ENCODE measurements at places on chromosomes 3 and 15. TPM values are rescaled to one million over a fixed set of nuclear protein-coding genes. Genes with fewer than 3 reads are reported as not detected.

MLF1 gene
- total RNA-seq, result 3.4 TPM

DYNLT2B gene
- total RNA-seq, result 12.3 TPM

GRCh38 chr15:89778861-89779260, 2.7 kb downstream of the MESP2 start:
- H3K4me3 ChIP-seq, result no peak overlapping the region
- H3K36me3 ChIP-seq, result no peaks in the 10 kb centered on the region
- no peak overlapping the region for H3K27ac ChIP-seq
- DNase-seq, result no peak
- H3K4me1 ChIP-seq, result peaks cover 11% of the 10 kb centered on the region

GRCh38 chr3:126529585-126530170, 5.7 kb downstream of the CHST13 start:
- H3K27ac ChIP-seq, result no peak overlapping the region
- H3K4me1 ChIP-seq, result no peaks in the 10 kb centered on the region
- no peaks in the 10 kb centered on the region for H3K36me3 ChIP-seq
- no peak for DNase-seq
- no peak overlapping the region for H3K4me3 ChIP-seq

- H3K27me3 ChIP-seq, result peaks cover 32% of the 10 kb centered on the region
- H3K4me3 ChIP-seq, result no peak overlapping the region
- DNase-seq, result no peak
- no peaks in the 10 kb centered on the region for H3K36me3 ChIP-seq
Measured at GRCh38 chr15:67303490-67304363, 49.1 kb downstream of the IQCH start.

DNA sequence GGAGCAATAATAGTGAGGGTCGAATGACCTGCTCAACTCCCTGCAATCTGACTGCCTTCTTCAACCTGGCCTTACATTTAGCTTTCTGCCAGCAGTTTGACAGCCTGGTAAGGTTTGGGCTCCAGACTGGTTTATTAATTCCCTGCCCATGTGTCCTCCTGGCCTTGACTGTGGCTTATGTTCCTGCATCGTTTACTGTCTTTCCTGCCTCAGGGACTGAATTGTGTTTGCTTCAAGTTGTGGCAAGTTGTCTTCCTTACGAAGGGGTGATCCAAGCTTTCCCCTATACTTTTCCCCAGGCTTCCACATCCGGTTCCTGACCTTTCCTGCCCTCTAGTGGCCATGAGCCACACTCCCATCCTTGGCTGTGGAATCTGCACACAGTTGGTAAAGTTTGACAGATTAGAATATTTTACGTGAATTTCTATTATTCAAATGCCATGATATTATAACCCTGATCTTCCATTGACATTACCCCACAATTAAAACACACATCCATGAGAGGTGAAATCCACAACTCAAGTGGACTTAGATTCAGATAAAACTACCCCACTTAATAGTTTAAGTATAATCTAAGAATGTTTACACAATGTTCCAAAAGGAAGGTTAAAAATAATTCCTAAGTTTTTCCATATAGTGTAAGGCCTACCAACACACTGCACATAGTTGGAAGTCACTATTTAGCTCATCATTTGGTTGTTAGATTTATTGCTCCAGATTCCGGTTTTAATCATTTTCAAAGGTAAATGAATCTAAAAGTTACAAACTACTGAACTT, 95.7 kb downstream of the NEDD4 start:
- H3K27ac ChIP-seq, result no peak overlapping the region
- peaks cover 11% of the 10 kb centered on the region for H3K4me1 ChIP-seq
- no peak overlapping the region for H3K4me3 ChIP-seq
- H3K36me3 ChIP-seq, result no peaks in the 10 kb centered on the region
- no peak for DNase-seq

A4GNT gene
- total RNA-seq, result not detected

DNA sequence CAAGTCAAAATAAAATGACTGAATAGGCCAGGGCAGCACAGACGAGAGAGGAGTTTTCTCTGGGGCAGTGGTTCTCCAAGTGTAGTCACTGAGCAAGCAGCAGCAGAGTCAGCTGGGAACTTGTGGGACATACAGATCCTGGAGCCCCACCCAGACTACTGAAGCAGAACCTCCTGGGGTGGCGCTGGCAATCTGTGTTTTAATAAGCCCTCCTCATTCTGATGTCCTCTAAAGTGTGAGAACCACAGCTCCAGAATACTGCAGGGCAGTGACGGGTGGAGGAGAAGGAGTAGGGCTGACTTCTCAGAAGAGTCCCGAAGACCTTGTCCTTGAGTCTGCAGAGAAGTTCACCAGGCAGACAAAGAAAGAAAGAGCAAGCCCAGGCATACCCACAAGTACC, 251.3 kb upstream of the HES1 start:
- no peak overlapping the region for H3K27ac ChIP-seq
- peaks cover 3% of the 10 kb centered on the region for H3K4me1 ChIP-seq
- H3K4me3 ChIP-seq, result no peak overlapping the region
- DNase-seq, result no peak
- peaks cover 1% of the 10 kb centered on the region for H3K27me3 ChIP-seq
- H3K36me3 ChIP-seq, result no peaks in the 10 kb centered on the region

GRCh38 chr15:70362886-70363285, 265.2 kb upstream of the TLE3 start:
- H3K27ac ChIP-seq, result no peak overlapping the region
- H3K36me3 ChIP-seq, result no peaks in the 10 kb centered on the region
- H3K27me3 ChIP-seq, result peaks cover 28% of the 10 kb centered on the region
- no peak overlapping the region for H3K4me3 ChIP-seq
- no peak for DNase-seq

DNA sequence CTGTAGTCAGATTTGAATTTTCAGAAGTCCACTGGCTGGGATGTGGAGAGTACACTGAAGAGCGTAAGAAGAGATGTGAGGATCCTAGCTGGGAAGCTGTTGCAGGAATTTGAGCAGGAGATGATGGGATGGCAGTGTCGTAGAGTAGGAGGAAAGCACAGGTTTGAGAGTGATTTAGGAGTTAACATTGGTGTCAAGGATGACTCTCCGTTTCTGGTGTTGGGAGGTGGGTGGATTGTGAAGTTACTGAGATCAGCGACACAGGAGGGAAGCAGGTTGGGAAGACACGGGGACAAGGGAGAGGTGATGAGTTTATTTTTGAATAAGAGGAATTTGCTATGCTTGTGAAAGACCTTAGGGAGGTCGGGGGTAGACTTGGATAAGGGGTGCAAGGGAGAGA, 434.2 kb upstream of the TPM1 start:
- no peaks in the 10 kb centered on the region for H3K36me3 ChIP-seq
- peaks cover 3% of the 10 kb centered on the region for H3K27me3 ChIP-seq
- DNase-seq, result no peak

NOX5 gene
- 0.21 TPM for total RNA-seq

GRCh38 chr3:195212749-195213375, 58.1 kb downstream of the XXYLT1 start:
- no peaks in the 10 kb centered on the region for H3K27me3 ChIP-seq
- H3K27ac ChIP-seq, result no peak overlapping the region
- no peaks in the 10 kb centered on the region for H3K36me3 ChIP-seq
- peaks cover 5% of the 10 kb centered on the region for H3K4me1 ChIP-seq

SLC30A4 gene
- total RNA-seq, result 0.74 TPM

C3orf49 gene
- total RNA-seq, result not detected

SLC6A20 gene
- not detected for total RNA-seq

GRCh38 chr15:65006876-65007275, 17.2 kb upstream of the SPG21 start:
- peaks cover 31% of the 10 kb centered on the region for H3K36me3 ChIP-seq
- no peak overlapping the region for H3K4me3 ChIP-seq
- no peaks in the 10 kb centered on the region for H3K27me3 ChIP-seq
- no peak overlapping the region for H3K27ac ChIP-seq
- H3K4me1 ChIP-seq, result no peaks in the 10 kb centered on the region

DNA sequence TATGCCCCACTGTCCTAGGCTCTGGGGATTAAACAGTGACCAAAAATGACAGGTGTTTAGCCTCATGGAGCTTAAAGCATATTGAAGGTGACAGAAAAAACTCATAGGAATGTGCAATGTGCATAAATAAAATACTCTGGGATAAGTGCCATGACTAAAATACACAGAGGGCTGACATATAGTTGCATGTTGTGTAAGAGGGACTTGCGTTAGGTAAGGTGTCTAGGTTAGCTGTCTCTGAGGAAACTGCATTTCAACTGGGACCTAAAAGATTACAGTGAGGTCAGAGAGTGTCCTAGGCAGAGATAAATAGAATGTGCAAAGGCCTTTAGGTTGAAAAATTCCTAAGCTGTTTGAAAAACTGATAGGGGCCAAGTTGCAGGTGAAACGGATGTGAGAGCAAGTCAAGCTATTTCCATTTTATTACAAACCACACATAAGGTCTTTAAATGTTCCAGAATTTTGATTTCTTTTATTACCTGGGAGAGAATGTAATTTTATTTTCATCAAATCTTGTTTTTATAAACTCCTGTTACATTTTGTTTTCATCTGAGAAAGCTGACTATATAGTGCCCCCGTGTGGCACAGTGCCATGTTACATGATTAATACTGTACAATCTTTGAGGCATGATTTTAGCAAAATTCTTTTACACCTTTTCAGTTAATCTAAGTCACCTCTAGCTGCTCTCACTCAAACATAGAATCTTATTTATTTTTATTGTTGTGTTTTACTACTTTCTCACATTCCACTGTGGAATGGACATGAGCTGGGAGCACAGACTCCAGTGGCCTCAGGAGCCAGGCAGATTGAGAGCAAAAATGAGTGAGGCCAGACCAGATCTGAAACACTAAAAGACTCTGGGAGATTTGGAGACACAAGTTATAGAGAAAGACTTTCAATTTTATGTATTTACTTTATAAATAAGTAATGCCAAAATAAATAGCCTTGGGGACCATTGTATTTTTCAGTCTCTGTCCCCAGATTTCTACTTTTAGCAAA, 259.6 kb upstream of the ZNF717 start:
- H3K4me3 ChIP-seq, result no peak overlapping the region
- H3K27me3 ChIP-seq, result no peaks in the 10 kb centered on the region
- no peak for DNase-seq
- no peaks in the 10 kb centered on the region for H3K4me1 ChIP-seq

GRCh38 chr3:177401375-177401774, 204.1 kb upstream of the TBL1XR1 start:
- H3K27me3 ChIP-seq, result no peaks in the 10 kb centered on the region
- H3K27ac ChIP-seq, result no peak overlapping the region
- H3K36me3 ChIP-seq, result no peaks in the 10 kb centered on the region
- DNase-seq, result no peak
- no peak overlapping the region for H3K4me3 ChIP-seq

- H3K4me3 ChIP-seq, result no peak overlapping the region
- no peak overlapping the region for H3K27ac ChIP-seq
Measured at GRCh38 chr3:115689928-115690327, 66.6 kb downstream of the GAP43 start.

DNA sequence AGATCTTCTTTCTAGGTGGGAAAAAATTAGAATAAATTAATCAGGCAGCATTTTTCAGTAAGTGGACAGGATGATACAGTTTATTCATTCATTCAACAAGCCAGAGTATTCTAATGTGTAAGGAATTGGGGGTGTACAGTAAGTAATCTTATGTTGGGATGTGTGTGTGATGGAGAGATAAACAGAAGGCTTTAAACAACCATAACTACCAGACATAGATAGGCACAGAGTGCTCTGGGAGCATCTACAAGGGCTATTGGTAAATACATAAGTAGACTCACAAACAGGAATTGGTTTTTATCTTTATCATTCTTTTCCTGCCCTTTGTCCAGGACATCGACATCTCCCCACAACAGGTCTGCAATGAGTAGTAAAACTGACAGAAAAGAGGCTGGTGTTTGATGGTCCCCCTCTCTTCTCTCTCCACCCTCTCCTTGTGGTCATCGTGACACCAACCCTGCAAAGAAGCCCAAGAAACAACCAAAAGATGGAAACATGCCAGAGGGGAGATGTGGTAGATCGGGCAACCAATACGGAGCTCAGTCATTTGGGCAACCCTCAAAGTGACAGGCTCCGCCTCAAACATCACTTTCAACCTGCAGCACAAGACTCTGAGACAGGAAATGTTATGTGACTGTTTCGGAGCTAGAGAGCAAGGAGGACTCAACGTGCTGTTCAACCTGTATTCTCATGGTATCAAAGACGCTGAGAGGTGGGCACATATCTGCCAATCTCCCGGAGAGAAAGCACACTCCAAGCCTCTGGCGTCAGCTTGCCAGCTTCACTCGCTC, 28.7 kb upstream of the B3GNT5 start:
- DNase-seq, result peak; percentile 52
- no peaks in the 10 kb centered on the region for H3K27me3 ChIP-seq
- H3K4me3 ChIP-seq, result peak overlapping the region; percentile 49
- H3K4me1 ChIP-seq, result peaks cover 51% of the 10 kb centered on the region
- peak overlapping the region; percentile 82 for H3K27ac ChIP-seq
- H3K36me3 ChIP-seq, result no peaks in the 10 kb centered on the region

CADM2 gene
- not detected for total RNA-seq

DNA sequence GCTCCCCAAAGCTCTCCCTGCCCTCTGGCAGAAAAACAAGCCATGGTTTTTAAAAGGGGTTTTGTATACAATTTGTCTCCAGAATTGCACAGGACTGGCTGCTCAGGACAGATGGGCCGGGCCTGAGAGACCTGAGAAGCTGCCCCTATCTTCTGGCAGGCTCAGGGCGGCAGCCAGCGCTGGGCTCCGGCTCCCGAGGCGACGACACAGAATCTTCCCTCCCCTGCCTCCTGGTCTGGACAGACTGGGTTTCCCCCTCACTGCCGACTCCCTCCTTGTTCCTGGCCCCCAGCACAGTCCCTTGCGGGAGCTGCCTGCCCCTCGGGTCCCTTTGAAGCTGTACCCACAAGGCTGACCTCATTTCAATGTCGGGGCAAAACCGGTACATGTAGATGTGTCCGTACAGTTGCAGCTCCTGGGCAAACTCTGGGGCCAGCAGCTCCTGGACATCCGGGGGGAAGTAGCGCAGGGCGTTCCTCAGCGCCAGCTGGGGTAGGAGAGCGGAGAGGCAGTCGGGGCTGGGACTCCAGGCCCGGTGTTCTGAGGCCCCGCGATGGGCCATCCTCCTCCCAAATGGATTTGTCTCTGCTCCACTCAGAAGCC, 7.2 kb downstream of the UROC1 start:
- no peak overlapping the region for H3K27ac ChIP-seq
- H3K27me3 ChIP-seq, result no peaks in the 10 kb centered on the region
- no peak overlapping the region for H3K4me3 ChIP-seq
- no peaks in the 10 kb centered on the region for H3K4me1 ChIP-seq
- no peaks in the 10 kb centered on the region for H3K36me3 ChIP-seq

GRCh38 chr3:141388395-141388794, 20.1 kb downstream of the ZBTB38 start:
- H3K4me3 ChIP-seq, result peak overlapping the region; percentile 22
- H3K36me3 ChIP-seq, result no peaks in the 10 kb centered on the region

CPA3 gene
- not detected for total RNA-seq

GRCh38 chr3:134904776-134905646, 110.0 kb downstream of the EPHB1 start:
- peaks cover 28% of the 10 kb centered on the region for H3K27me3 ChIP-seq
- no peak overlapping the region for H3K4me3 ChIP-seq
- H3K4me1 ChIP-seq, result peaks cover 10% of the 10 kb centered on the region
- DNase-seq, result no peak
- no peak overlapping the region for H3K27ac ChIP-seq

- H3K4me3 ChIP-seq, result no peak within 1 kb of the TSS
- no peak for DNase-seq
- peaks cover 57% of the 10 kb centered on the region for H3K27me3 ChIP-seq
- no peak within 1 kb of the TSS for H3K27ac ChIP-seq
- H3K36me3 ChIP-seq, result peaks cover 5% of the 10 kb centered on the region
Measured at GRCh38 chr15:29822100-29822683, at the start of gene TJP1. Gene TJP1 (minus strand): TSS chr15:29822468. CDS start chr15:29822028, 440 bp downstream.
